ENCODE measurements at places on chromosomes 5 and 9.

DNA sequence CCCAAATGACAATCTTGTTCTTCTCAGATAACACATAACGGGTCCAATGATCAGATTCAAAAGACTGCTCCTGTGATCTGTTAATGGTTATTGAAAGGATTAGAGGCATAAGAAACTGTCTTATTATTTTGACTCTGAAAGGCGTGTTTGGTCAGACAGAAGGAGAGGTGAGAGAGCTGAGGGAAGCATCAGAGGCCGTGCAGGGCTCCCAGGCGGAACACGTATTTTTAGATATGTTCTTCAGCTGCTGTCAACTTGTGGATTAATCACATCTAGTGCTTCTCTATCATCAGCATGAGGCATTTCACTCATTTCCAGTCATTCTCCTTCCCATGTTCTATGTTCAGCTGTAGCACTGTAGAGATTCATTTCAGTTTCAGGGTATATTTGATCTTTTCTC lies 199.8 kb downstream of the MAPKAP1 start:
- no peak for DNase-seq

DNA sequence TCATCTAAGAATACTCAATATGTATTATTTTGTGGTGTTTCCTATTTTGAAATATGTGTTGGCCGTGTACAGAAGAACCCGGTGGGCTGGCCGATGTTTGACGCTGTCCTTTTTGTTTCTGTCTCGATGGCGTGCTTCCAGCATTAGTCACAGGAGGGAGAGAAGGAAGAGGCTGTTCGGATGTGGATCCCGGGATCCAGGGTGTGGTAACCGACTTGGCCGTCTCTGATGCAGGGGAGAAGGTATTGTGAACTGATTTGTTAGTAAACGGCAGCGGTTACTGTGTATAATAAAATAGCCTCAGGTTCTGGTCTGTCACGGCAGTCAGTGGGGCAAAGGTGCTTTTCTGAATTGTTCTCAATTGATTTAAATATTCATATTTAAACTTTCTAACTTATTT lies 275.0 kb downstream of the ARHGEF28 start:
- DNase-seq, result no peak

GRCh38 chr5:52840277-52841050 lies 52.7 kb downstream of the ITGA1 start:
- no peak for DNase-seq

- DNase-seq, result no peak
Measured at GRCh38 chr9:83336706-83337105, 201.5 kb downstream of the FRMD3 start.

DNA sequence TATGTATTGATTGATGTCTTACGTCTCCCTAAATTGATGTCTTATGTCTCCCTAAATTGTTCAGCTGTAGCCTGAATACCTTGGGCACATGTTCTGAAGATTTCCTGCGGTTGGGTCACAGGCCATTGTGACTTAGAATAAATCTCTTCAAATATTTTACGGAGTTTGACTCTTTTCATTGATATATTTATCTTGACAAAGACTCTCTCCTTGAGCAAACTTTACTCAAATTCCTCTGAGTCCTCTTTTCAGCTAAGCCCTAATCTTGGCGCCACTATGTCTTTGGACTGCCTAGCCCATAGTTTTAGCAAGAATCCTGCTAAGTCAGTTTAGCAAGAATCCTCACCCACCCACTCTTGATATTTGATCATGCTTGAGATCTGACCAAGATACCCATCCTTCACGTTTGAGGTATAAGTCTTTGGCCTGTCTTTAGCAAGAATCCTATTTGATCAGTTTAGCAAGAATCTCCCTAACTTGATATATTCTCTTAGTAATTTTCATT lies 35.3 kb upstream of the FBXL17 start:
- no peak for DNase-seq

- DNase-seq, result no peak
Measured at GRCh38 chr5:117357886-117358285, 783.3 kb upstream of the SEMA6A start.

GRCh38 chr9:34929506-34930102 lies 28.5 kb upstream of the PHF24 start:
- no peak for DNase-seq

GRCh38 chr5:141420855-141421488 lies at the start of gene PCDHGA11:
TSS of gene PCDHGA11 (plus strand) at chr5:141421051. CDS start at chr5:141421228, 177 bp downstream.
- DNase-seq, result no peak

All from activated gamma-delta T cell treated with anti-CD3 and anti-CD28 coated beads, Interleukin-2, amount 50 U/mL, for 16 hours (primary cell).